ENCODE measurements at places on chromosomes 2 and 18. TPM values are rescaled to one million over a fixed set of nuclear protein-coding genes. Genes with fewer than 3 reads are reported as not detected.

FLACC1 gene
- 2.8 TPM for total RNA-seq

PCBP1 gene
- total RNA-seq: 516 TPM

KRCC1 gene
- 20.4 TPM for total RNA-seq

STPG4 gene
- 0.21 TPM for total RNA-seq

ARL6IP6 gene
- 42.9 TPM for total RNA-seq

RNF25 gene
- total RNA-seq: 25.8 TPM

IL18RAP gene
- total RNA-seq: 22.7 TPM

KIAA2012 gene
- not detected for total RNA-seq

TOGARAM2 gene
- total RNA-seq: 10.0 TPM

MERTK gene
- 0.21 TPM for total RNA-seq

POTEI gene
- total RNA-seq: not detected

ABCB11 gene
- not detected for total RNA-seq

SKOR2 gene
- not detected for total RNA-seq

UGT1A8 gene
- not detected for total RNA-seq

MCM6 gene
- total RNA-seq: 144 TPM

GRCh38 chr18:44742718-44743311 is 62.1 kb downstream of the SETBP1 start:
- no peak for DNase-seq

DNA sequence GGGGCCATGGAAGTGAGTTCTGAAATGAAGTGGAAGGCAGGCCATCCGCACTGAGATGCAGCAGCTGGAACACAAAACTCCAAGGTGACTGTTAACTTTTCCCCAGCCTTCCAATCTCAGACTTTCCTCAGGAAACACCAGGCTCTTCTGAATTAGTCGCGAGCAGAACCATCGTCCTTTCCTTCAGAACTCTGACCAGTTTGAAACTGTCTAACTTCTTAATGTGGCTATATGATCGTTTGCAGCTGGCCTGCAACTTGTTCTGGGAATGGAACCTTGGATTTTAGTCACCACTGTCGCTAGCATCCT is 620 bp upstream of the RPL37A start:
- no peak for DNase-seq

DNA sequence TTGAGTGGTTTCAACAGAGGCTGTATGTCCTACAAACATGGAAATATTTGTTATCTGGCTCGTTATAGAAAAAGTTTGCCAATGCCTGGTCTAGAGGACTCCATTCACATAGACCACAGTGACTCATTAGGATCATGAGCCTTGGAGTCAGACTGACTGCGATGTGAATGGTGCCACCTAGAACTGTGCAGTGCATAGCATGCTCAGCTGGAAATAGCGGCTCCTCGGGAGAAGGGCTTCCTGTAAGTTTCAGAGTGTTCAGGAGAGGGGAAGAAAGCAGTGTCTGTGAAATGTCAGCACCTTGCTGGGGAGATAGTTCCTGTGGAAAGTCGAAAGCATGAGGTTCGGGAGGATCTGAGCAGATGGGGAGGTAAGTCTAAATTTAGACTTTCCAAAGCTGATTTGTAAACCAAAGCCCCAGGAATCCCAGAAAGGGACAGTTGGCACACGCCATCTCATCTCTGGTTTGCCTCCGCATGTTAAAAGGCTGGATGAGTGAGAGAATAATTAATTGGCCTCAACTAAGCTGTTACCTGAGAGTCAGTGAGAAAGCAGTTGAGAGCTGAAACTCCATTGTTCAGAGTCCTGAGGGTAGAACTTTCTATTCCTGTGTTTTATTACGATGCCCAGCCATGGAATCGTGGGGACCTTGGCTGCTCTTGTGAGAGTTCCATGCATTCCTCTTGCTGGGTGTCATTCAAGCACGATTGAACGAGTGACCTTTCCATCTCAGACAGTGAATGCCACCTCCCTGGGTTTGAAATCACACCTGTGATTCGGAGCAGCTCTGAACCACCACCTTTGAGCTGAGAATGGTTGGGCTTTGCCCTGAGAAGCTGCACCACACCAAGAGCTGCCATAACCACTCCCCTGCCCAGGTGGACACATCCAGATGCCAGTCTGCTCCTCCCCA is 99.5 kb downstream of the MAPK4 start:
- DNase-seq: no peak

DNA sequence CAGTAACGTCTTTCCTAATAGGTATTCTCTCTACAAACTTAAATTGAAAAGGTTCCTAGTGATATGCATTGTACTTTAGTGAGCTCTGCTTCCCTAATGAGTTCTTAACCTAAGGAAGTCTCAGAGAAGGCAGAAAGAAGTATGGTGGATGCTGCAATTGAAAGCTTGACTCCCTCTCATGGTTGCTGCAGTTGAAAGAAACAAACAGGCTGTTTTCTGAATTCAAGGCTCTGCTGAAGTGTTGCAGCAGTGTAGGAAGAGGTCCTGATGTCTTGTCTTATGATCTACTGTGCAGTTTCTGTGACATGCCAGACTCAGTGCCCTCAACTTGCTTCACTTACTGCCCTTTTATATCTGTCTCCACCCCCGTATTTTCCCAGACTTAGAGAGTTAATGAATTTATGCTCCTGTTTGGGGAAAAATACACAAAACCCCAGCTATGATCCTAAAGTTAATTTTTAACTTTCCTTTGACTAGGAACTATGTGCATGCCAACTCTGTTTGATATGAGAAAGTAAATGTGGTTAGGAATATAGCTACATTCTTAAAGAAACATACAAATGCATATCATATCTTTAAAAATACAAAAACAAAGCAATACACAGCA is 655.3 kb upstream of the FAM98A start:
- no peak for DNase-seq

GRCh38 chr2:156380117-156380645 is 47.7 kb upstream of the NR4A2 start:
- no peak for DNase-seq

GRCh38 chr18:66124394-66124793 is 373.6 kb downstream of the CDH7 start:
- DNase-seq: no peak

GRCh38 chr2:25290811-25291495 is 50.8 kb downstream of the DNMT3A start:
- DNase-seq: no peak

GRCh38 chr2:121650315-121650930 is 1.2 kb upstream of the CLASP1 start:
- DNase-seq: peak; percentile 34

- DNase-seq: no peak
These were observed 133.0 kb upstream of the SLC14A2 start for GRCh38 chr18:45482286-45482685.

GRCh38 chr2:33933203-33933602 is 334.1 kb upstream of the FAM98A start:
- DNase-seq: no peak

- DNase-seq: no peak
These were observed 27.1 kb downstream of the PID1 start for GRCh38 chr2:229243890-229244560.

DNA sequence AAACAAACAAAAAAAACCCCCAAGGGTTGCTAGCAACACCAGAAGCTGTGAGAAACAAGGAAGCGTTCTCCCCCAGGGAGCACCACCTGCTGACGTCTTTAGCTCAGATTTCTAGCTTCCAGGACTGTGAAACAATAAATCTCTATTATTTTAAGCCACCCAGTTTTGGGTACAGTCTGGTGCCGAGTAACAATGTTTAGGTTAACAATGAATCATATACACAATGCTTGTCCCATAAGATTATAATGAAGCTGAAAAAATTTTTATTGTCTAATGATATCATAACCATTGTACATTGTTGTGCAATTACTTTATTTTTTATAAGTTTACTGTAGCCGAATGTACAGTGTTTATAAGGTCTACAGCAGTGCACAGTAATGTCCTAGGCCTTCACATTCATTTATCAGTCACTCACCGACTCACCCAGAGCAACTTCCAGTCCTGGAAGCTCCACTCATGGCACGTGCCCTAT is 72.1 kb upstream of the CAB39 start:
- no peak for DNase-seq

- DNase-seq: no peak
These were observed 85.0 kb downstream of the USP40 start for GRCh38 chr2:233481368-233482142.

GRCh38 chr2:236663287-236664101 is 93.9 kb downstream of the ACKR3 start:
- DNase-seq: no peak

DNA sequence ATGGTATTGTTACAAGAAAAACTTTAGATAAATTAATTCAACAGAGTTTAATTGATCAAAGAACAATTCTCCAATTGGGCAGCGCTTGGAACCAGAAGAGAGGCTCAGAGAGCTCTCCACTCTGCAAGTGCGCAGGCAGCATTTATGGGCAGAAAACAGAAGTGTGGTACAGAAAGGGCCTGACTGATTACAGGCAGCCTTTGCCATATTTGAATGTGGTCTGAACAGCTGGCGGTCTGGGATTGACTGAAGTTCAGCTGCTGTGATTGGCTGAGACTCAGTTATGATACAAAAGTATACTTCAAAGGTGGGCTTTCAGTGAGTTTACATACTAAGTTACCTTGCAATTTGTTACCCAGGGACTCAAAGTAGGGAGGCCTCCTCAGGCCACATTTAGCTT is 301.3 kb upstream of the ID2 start:
- DNase-seq: no peak

GRCh38 chr2:28063492-28063962 is 173.0 kb downstream of the BABAM2 start:
- no peak for DNase-seq

GRCh38 chr2:44524347-44524926 is 162.7 kb downstream of the CAMKMT start:
- no peak for DNase-seq

- DNase-seq: no peak
These were observed 595.5 kb upstream of the ID2 start for GRCh38 chr2:8086357-8086756.

DNA sequence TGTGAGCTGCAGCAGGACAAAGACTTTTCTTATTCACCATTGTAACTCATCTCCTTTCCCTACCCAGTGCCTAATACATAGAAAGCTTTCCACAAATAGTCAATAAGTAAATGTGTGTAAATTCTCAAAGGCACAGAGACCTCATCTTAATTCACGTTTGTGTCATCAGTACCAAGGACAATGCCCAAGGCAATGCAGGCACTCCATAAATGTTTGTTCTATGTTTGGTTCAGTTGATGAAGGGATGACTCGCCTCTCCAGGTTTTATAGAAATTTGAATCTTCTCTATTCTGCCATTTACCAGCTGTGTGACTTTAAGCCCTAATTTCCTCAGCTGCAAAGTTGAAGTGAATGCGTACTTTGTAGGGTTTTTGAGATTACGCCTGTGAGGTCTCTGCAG is 2.1 kb upstream of the MOGAT1 start:
- no peak for DNase-seq

- no peak for DNase-seq
These were observed 225.9 kb upstream of the SPRED2 start for GRCh38 chr2:65658266-65658665.

DNA sequence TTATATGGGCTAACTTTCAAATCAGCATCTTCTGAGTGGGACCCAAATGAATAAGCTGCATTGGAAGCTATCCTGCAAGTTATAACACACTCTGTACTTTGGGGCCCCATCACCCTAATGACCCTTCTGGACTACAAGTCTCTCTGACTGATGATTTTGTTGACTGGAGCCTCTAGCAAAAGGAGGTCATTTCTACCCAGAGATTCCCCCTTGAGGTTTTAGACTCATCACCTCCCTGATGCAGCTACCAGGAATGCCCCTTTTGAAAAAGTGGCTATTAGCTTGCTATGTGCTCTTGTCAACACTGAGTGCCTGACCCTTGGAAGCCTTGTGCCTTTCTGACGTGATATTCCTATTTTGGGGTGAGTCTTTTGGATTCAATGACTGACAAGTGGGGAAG is 54.5 kb upstream of the NEMP2 start:
- DNase-seq: no peak

DNA sequence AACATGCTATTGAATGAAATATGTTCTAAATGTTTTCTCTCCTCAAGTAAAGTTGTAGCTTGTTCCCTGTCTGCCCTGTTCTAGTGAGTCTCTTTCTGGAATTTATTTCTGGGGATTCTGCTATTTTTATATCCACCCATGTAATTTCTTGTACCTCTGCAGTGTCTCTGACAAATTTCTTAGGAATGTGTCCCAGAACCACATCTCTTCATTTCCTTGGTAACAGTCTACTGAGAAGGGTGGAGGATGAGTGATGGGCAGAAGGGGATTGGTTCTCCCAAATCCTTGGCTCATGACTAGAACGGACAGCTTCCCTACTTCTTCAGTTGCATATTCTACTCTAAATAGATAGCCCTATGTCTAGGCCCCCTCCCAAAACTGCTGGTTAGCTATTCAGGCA is 490.6 kb upstream of the LINC00305 start:
- DNase-seq: no peak

GRCh38 chr2:147623328-147623727 is 221.5 kb upstream of the ACVR2A start:
- DNase-seq: peak; percentile 35

DNA sequence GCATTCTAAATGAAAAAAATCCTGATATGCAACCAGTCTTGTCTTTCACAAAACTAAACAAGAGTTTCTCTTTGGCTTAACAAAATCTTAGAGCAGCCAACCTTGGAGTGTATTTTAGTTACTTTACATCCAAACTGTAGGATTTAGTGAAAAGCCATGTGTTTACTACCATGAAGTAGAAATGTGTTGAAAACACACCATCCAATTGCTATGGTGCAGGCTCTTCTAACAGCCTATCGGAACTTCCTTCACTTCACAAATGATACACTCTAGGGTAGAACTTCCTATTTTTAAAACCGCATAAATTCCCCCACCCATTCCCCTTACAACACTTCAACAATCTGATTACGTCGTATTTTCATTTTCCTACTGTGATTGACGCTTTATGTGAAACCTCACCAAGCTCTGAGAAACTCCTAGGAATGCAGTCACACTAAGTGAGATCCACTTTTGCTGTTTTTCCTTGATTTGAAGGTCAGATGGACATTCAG is 74.4 kb upstream of the MAP4K4 start:
- no peak for DNase-seq

DNA sequence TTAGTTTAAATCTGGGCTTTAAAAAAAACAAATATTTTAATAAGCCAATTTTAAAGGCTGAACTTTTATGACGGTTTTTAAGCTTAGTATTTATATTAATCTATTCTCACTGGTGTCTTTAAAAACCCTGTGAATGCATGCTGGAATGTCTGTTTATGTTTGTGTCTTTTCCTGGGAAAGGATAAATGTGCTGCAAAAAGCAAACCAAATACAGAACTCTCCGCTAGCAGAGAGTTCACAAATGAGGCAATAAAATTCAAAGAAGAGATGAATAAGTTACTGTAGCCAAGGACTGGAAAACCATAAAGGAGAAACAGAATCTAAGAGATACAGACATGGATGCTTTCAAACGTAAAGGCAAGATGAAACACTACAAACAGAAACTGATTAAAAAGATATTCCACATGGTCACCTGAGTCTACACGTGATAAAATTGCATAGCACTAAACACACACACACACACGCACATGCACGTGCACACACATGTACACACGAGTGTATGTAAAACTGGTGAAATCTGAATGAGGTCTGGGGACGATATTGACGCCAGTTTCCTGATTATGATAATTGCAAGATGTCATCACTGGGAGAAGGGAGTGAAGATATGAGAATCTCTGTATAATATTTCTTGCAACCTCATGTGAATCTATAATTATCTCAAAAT is 4.5 kb downstream of the TWIST2 start:
- no peak for DNase-seq

GRCh38 chr18:59646228-59646962 is 50.8 kb downstream of the CCBE1 start:
- no peak for DNase-seq

Data from activated CD8-positive, alpha-beta T cell treated with anti-CD3 and anti-CD28 coated beads, Interleukin-2, amount 10 ng/mL, durations not matched to agents 7 days and 5 days (primary cell).